Fibroblast of skin of right biceps (primary cell): ENCODE measurements at places on chromosomes 3 and 15.

DNA sequence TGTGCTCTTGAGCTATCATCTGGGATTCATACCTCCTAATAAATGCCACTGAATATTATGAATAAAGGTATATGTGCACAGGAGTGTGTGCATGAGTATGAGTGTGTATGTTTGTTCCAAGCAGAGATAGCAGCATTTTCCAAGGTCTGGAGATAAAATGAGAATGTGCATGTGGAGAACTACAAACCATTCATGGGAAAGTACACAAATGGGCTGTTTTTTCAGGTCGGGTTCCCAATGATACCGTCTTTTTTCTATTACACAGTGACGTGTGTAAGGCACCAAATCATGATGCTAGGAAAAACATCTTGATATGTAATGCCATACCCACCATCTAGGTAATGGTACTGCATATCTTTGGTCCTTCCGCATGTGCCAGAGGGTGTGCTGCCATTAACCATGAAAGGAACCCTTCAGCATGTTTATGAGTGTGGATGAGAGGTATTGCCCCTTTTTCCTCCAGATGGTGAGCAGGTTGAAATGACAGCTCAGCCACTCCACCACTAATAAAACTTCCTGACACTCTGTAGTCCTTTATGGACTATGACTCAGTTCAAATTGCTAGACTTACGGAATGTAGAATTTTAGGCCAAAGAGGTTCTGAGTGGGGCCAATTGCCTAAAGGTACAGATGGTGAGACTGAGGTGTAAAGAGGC lies 36.4 kb upstream of the COPB2 start:
- no peak for DNase-seq

GRCh38 chr15:96701443-96701842 lies 370.9 kb downstream of the NR2F2 start:
- DNase-seq, result no peak

DNA sequence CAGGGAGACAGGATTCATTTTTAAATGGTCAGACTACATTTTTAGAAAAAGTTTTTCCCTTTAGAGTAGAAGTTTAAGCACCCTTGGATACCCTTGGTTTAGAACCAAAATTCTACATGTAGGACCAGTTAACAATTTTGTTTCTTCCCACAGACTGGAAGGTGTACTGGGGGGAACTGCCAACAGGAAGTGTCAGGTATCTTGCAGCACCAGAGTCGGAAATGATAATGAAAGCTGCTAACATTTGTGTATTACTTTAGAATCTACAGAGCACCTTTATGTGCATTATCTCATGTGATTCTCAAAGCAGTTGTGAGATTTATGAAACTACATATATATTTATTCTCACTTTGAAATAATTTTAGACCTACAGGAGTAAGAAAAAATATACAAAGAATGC lies 21.5 kb downstream of the SPRED1 start:
- DNase-seq, result no peak

DNA sequence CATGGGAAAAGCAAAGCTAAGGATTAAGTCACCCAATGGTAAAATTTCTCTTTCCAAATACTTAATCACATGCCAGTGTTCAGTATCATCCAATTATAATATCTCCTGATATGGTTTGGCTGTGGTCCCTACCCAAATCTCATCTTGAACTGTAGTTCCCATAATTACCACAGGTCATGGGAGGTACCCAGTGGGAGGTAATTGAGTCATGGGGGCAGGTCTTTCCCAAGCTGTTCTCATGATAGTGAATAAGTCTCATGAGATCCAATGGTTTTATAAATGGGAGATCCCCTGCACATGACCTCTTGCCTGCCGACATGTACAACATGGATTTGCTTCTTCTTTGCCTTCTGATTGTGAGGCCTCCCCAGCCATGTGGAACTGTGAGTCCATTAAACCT lies 26.1 kb upstream of the NMB start:
- DNase-seq, result peak; percentile 28

DNA sequence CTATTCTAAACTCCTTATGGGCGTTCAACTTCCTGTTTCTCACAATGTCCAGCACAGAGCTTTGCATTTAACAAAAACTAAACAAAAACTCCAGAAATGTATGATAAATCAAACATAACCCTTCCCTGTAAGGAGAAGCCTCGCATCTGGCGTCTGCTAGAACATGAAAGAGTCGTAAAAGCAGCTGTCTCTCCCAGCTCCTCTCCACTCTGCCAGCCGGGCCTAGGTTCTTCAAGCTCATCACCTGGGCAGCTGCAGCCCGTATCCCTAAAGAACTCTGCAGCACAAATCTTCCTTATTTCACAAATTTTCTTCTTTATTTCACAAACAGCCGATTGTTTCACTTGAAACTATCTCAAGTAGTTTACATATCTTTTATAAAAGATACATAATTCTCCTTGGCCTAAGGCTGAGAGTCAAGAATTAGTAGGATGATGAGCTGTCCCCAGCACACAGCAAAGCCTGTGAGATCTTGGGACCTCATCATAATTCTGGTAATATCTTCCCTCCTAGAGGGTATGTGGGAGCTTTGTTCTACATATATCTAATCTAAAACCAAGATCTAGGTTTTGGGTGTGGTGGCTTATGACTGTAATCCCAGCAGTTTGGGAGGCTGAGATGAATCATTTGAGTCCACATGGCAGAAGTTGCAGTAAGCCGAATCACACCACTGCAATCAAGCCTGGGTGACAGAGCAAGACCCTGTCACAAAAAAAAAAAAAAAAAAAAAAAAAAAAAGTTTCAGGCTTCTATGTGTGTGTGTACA lies 35.3 kb downstream of the ANXA2 start:
- peak; percentile 91 for DNase-seq
